ENCODE measurements at places on chromosomes 7 and 10.
A peak's percentile ranks its signal among the peaks of the same experiment; 100 is the strongest.

GRCh38 chr7:46932676-46933424 is 649.1 kb downstream of the TNS3 start:
- H3K4me3 ChIP-seq = no peak overlapping the region
- no peaks in the 10 kb centered on the region for H3K36me3 ChIP-seq
- DNase-seq = peak; percentile 55
- H3K4me1 ChIP-seq = peaks cover 35% of the 10 kb centered on the region
- H3K27me3 ChIP-seq = no peaks in the 10 kb centered on the region

DNA sequence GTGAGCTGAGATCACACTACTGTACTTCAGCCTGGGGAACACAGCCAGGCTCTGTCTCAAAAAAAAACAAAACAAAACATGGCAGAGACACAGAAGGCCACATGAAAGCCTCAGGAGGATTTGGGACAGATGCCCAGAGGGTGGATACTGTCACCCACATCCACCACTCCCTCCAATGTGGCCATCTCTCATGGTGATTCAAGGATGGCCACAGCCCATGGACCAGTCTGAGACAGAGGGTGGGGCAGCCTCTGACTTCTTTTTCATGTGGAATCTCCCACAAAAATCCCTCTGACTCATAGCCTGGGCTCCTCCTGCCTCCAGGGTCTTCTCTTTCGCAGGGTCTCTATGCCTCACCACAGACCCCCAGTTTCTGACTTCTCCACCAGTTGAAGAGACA is 59.0 kb upstream of the GTF2I start:
- H3K36me3 ChIP-seq = no peaks in the 10 kb centered on the region
- no peak for DNase-seq
- no peak overlapping the region for H3K4me3 ChIP-seq
- no peaks in the 10 kb centered on the region for H3K4me1 ChIP-seq

- H3K4me3 ChIP-seq = no peak overlapping the region
- DNase-seq = no peak
- H3K4me1 ChIP-seq = no peaks in the 10 kb centered on the region
- H3K36me3 ChIP-seq = no peaks in the 10 kb centered on the region
- no peak overlapping the region for H3K27ac ChIP-seq
- peaks cover 8% of the 10 kb centered on the region for H3K27me3 ChIP-seq
These were observed 226.7 kb upstream of the NPY start for GRCh38 chr7:24057243-24057642.

DNA sequence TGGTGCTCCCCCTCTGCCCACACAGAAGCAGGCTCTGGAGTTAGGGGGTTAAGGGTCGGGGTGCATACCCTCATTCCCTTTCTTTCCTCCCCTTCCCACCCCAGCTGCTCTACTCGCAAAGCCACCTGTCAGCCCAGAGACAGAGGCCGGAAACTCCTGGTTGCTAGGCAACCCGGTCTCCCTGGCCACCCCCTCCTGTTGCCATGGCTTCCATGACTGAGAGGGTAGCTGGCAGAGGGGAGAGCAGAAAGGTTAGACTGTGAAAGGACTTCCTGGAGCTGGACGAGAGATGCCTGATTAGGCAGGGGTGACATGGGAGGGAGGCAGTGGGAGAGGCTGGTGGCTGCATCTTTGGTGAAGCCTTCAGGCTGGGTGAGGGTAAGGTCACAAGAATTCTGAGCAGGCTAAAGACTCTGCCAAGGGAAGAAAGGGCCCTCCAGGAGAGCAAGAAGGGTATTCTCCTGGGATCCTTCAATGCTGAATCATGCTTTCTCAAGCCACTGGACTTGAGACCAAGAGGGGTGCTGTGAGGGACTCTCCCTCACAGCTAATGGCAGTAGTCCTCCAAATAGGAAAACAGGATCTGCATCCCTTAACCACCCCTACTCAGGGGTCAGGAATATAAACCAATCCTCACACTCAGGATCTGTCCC is 5.4 kb downstream of the PSD start:
- no peak overlapping the region for H3K4me3 ChIP-seq
- peaks cover 36% of the 10 kb centered on the region for H3K27me3 ChIP-seq
- no peaks in the 10 kb centered on the region for H3K36me3 ChIP-seq
- no peak for DNase-seq
